Activated naive CD8-positive, alpha-beta T cell treated with anti-CD3 and anti-CD28 coated beads, Interleukin-2, amount 50 U/mL, for 16 hours (primary cell): ENCODE measurements at places on chromosomes 7 and 10.

- DNase-seq: no peak
These were observed 61.5 kb downstream of the TNS3 start for GRCh38 chr7:47520406-47520805.

- DNase-seq: no peak
These were observed 82.1 kb downstream of the TRIM24 start for GRCh38 chr7:138542183-138542582.

- no peak for DNase-seq
These were observed 14.7 kb downstream of the ECHDC3 start for GRCh38 chr10:11756766-11757315.

DNA sequence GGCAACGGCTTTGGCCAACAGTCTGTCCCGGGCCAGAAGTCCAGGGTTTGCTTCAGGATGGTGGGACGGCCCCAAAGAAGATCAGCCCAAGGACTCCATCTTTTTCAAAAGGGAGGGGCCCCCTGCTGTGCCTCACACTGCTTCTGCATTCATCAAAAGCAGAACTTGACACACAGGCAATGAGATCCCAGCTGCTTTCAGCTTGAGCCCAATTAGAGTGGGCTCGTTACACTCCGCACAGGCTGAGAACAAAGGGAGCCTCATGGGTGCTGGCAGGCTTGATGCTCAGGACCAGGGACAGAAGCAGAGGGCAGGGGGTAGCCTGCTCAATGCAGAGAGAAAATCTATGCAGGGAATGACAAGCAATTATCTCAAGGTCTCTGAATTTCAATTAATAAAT is 45.5 kb downstream of the VOPP1 start:
- DNase-seq: no peak

- no peak for DNase-seq
These were observed 65.6 kb upstream of the KDM7A start for GRCh38 chr7:140242057-140243031.

DNA sequence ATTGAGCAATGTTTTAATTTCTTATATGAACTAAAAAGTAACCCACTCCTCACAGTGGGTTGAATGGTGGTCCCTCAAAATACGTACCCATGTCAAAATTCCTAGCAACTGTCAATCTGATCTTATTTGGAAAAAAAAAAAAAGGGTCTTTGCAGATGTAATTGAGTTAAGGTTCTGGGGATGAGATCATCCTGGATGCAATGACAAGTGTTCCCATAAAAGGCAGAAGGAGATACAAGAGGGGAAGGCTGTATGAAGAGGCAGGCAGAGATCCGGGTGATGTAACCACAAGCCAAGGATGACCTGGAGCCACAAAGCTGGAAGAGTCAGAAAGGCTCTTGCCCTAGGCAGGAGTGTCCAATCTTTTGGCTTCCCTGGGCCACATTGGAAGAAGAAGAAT is 516.3 kb upstream of the MKI67 start:
- no peak for DNase-seq

DNA sequence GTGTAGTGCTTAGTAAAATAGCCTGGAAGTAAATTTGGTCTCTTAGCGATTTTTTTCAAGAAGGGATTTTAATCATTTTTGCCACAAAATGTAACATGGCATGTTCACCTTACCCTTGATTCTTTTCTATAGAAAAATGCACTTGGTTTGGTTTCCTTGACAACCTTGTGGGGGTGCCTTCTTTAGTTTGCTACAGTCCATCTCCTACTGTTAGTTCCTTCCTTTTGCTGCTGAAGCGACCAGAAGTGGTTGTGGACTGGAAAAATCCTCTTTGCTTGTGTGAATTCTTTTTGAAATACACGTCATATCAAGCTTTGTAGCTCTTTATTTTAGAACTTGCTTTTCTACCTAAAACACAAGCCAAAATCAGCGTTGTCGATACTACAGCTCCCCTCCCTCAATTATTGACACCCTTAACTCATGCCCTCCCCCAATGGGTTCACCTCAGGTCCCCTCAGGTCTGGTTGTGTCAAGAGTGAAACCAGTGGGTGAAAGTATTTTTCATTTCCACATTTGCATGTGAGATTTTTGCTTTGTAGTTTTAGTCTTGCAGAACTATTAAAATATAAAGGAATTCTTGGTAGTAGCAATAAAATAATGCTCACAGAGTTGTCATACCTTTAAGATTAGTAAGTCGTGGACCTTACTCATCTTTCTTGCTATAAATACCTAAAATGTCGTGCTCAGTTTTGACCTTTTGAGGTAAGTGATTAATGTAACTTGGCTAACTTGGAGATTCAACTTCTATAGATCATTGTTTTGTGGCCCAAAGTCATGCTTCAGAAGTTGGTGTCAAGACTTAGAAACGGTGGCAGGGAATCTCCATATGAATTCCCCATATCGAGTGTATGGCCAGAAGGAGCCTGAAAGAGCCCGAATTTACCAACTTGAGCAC is 1.5 kb downstream of the ACTR3B start:
- no peak for DNase-seq

GRCh38 chr7:159051916-159052315 is 92.8 kb downstream of the VIPR2 start:
- no peak for DNase-seq
